ENCODE measurements at places on chromosomes 6 and 20. TPM values are rescaled to one million over a fixed set of nuclear protein-coding genes. Genes with fewer than 3 reads are reported as not detected.

HLA-DRB1 gene
- total RNA-seq: 165 TPM

CYP21A2 gene
- total RNA-seq: 1.5 TPM

BMP5 gene
- total RNA-seq: 1.2 TPM

TBX18 gene
- total RNA-seq: not detected

GTF3C6 gene
- total RNA-seq: 19.1 TPM

METTL24 gene
- 1.7 TPM for total RNA-seq

FUT9 gene
- total RNA-seq: 1.5 TPM

CAGE1 gene
- not detected for total RNA-seq

PBOV1 gene
- not detected for total RNA-seq

XKR7 gene
- 0.06 TPM for total RNA-seq

TFAP2C gene
- 0.49 TPM for total RNA-seq

C6orf141 gene
- 2.5 TPM for total RNA-seq

SAPCD1 gene
- not detected for total RNA-seq

KIZ gene
- 20.3 TPM for total RNA-seq

DNA sequence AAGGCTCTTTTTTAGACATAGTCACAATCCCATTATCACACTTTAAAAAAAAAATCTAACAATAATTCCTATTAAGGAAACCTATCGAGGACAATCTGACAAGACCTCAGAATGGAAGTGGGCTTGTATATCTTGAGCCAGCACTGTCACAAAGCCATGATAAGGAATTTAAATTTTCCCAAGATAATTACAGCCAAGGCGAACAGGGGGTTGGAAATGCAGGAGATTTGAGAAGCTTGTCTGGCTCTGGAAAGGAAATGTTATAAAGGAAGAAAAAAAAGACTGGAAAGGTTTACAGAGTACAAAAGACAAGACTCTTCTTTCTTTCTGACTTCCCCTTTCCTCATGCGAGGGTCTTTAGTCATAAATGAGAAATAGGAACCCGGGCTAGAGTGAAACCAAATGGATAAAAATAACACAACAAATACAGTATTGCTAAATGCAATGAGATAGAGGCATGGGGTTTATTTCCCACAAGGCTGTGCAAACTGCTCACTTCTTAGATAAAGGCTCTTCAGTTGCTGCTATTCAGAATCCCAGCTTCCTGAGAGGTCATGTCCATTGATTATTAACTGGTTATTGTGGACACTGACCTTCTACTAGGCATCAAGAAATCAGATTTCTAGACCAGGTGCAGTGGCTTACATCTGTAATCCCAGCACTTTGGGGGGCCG is 13.4 kb upstream of the GHRH start:
- no peak for DNase-seq

DNA sequence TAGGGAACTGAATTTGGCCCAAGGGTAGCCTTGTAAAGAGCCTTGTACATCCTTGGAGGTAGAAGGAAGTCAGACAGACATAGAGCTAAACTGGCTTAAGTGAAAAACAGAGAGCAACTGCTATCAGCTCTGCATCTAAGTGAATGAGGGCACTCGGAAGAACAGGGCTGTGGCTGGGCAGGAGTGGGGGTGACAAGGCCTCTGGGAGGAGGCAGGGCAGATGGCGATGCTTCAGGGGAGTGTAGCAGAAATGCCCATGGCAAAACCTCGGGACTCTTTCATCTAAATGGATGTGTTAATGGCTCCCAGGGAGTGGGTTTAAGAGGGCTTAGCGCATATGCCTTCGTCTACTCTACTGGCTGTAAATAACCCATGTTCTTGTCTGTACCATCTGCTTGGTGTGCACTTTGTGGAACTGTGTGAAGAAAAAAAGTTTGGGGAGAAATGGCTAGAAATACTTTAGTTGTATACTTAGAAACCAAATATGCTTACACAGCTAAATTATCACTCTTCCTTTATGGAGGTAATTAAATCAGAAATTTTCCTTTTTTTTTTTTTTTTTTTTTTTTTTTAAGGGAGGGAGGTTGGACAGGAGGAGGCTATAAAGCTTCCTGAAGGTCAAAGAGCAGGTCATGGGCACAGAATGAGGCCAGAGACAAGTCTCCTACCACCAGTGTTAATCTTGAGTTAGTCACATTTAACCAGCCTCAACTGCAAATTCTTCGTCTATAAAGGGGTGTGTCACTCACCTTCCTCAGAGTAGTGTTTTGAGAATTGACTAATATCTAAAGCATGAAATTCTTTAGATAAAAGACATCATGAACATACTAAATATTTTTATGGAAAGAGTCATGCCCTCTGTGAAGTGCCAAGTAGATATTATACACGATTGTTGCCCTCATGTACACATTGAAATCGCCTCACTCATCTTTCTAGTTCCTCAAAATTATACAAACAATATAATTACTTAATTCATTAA is 60.9 kb downstream of the FYN start:
- DNase-seq: no peak

GRCh38 chr6:114033606-114034005 is 62.7 kb upstream of the HDAC2 start:
- DNase-seq: no peak

- DNase-seq: peak; percentile 34
Observed at GRCh38 chr20:35174458-35175216, 2.8 kb downstream of the PROCR start.

DNA sequence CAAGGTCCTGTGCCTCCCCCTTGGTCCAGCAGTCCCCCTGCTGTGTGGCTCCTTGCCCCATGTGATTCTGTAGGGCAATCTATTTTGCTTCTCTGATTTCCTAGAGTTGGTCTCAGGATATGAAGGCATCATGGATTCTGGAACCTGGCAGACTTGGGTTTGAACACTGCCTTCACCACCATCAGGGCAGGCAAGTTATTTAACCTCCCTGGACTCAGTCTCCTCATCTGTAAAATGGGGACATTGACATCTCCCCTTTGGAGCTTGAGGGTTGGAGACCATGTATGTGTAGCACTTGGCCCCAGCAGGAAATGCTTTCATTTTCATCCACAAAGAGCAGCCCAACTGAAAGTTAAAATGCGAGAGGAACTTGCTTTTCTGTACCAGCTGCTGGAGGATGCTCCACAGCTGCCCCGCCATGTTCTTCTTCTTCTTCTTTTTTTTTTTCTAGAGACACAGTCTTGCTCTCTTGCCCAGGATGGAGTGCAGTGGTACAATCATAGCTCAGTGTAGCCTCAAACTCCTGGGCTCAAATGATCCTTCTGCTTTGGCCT is 6.7 kb downstream of the TOX2 start:
- no peak for DNase-seq

GRCh38 chr6:170279426-170279825 is 11.5 kb downstream of the DLL1 start:
- no peak for DNase-seq

- DNase-seq: no peak
Observed at GRCh38 chr6:53327017-53327395, 21.7 kb downstream of the ELOVL5 start.

GRCh38 chr6:168116438-168116974 is 37.5 kb upstream of the FRMD1 start:
- DNase-seq: no peak

DNA sequence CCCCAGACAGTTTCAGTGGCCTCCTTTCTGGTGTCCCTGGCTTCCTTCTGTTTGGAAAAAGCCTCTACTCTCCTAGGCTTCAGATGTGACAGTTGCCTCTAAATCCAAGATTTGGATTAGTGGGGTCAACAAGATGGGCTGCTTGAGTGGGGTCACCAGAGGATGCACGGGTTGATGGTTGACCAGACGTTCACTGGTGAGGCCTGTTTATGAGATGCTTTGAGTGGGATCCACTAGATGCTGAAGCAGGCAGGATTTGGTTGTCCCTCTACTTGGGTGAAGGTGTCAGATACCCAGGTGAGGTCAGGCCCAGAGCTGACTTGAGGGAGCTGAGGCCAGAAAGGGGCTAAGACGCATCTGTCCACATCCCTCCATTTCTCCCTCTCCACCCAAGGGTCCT is 8.1 kb upstream of the DLGAP4 start:
- DNase-seq: no peak

DNA sequence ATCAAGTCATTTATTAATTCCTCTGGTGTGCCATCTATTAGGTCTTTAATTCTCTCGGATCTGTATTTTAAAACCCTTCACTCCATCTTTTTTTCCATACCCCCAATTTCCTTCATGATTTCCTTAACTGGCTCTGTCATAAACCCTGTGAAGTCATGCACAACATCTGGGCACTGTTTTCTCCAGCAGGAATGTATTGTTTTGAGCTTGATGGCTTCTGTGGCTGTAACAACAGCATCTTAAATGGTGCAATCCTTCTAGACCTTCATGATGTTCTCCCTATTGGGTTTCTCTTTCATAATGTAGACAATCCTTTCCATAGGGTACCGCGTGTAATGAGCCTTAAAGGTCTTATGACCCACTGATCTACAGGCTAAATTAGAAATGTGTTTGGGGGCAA is 29.0 kb downstream of the CDK19 start:
- DNase-seq: no peak

GRCh38 chr20:50817776-50818172 is 22.9 kb downstream of the BCAS4 start:
- no peak for DNase-seq

- DNase-seq: no peak
Observed at GRCh38 chr6:144952456-144953240, 667.5 kb downstream of the UTRN start.

DNA sequence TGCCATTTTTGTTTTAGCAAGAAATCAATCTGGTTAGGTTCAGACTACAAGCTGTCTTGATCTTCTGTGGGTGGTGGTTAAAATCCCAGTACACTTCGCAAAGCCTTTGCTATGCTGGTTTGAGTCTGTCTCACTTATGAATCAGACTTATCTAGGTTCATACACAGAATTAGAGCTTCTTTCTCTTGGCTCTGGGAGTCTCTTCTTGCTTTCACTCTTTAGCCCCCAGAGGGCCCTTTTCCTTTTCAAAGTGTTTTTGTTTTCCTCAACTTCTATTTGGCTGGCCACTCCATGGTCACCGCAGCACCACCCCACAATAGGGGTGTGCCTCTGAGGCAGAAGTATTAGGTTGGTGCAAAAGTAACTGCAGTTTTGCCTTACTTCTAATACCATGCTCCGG is 21.3 kb downstream of the ECI2 start:
- no peak for DNase-seq

- peak; percentile 85 for DNase-seq
Observed at GRCh38 chr6:34027445-34027936, 118.4 kb downstream of the GRM4 start.

- DNase-seq: no peak
Observed at GRCh38 chr6:32974541-32975308, 6.3 kb downstream of the BRD2 start.

DNA sequence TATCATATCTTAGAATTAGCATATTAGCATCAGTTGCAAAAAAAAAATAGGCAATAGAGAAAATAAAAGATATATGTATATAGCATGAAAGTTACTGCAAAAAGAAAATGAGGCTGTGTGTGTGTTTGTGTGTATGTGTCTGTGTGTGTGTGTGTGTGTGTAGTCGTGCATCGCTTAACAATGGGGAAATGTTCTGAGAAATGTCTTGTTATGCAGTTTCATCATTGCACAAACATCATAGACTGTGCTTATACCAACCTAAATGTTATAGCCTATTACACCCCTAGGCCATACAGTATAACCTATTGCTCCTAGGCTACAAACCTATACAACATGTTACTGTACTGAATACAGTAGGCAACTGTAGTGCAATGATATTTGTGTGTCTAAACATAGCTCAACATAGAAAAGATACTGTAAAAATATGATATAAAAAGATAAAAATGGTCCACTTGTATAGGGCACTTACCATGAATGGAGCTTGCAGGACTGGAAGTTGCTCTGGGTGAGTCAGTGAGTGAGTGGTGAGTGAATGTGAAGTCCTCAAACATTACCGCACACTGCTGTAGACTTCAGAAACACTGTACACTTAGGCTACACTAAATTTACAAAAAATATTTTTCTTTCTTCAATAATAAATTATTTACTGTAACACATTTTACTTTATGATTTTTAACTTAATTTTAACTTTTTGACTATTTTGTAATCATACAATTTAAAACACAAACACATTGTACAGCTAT is 805.1 kb downstream of the KIF16B start:
- no peak for DNase-seq

- no peak for DNase-seq
Observed at GRCh38 chr6:99838607-99839006, 155.4 kb downstream of the MCHR2 start.

DNA sequence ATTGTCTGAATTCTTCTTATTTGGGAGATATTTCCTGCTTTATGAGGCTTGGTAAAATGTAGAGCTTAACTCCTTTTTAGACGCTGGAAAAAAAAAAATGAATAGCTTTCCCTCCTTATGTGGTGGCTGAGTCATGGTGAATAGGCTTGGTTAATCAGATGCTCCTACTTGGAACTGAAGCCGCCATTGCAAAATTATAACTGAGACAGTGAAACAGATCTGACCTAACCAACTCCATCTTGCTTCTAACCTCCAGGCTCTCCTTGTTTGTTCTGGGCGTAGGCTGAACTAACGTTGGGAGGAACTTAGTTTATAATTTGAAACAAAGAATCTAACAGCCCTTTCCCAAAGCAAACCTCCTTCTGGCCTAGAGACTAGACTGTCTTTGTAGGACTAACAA is 43.2 kb upstream of the PLCB4 start:
- no peak for DNase-seq
